CD4-positive, alpha-beta T cell treated with Interleukin-15 for 1 hour (primary cell): ENCODE measurements at places on chromosomes 3 and 15.

GRCh38 chr15:77819851-77820728, 187.4 kb upstream of the LINGO1 start:
- DNase-seq = no peak

DNA sequence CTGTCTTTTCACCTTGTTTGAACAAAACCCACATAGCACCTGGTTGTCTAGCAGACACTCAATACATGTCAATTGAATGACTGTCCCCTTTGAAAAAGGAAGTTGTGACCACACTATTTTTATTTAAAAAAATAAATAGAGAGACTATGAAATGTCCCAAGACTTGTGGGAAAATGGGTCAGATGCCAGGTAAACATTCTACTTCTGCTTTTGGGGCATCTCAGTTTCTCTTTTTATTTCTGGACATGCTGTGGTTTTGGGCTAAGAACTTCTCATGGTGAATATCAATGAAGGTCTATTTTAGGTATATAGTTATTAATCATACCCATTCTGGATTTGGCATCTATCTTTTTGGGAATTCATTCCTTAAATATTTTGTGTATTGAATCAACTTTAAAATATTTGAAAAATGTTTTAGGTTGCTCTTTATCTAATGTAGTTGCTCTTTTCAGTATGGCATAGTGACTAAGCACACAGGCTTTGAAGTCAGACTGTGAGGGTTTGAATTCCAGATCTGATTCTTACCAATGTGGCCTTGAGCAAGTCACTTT, 4.4 kb downstream of the TMEM45A start:
- DNase-seq = no peak

- no peak for DNase-seq
Measured at GRCh38 chr15:64970698-64971097, 19.0 kb downstream of the SPG21 start.

DNA sequence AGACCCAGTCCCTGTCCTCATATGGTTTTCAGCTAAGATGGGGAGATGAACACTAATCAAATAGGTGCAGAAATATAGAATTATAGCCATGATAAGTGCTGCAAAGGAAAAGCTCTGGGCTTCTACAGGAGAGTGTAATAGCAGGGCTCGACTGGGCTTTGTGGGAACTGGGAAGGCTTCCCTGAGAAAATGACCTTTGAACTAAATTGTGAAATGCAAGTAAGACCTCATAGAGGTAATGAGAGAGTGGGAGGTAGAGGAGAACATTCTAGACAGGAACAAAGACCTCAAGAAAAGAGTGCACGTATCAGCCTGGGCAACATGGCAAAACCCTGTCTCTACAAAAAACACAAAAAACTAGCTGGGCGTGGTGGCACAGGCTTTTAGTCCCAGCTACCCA, 231.6 kb downstream of the ABHD5 start:
- DNase-seq = no peak

GRCh38 chr15:40108061-40108854, 421 bp downstream of the BMF start:
- DNase-seq = no peak

GRCh38 chr3:197298945-197299854, 788 bp upstream of the DLG1 start:
- no peak for DNase-seq

- no peak for DNase-seq
Measured at GRCh38 chr15:25858952-25859760, 4.0 kb downstream of the ATP10A start.

GRCh38 chr3:183082355-183082915, 16.9 kb downstream of the MCCC1 start:
- no peak for DNase-seq

GRCh38 chr3:56787784-56788256, 13.9 kb downstream of the ARHGEF3 start:
- DNase-seq = peak; percentile 25

GRCh38 chr3:195270817-195271409, at the start of gene XXYLT1:
XXYLT1 (minus strand) TSS chr3:195271159; CDS start chr3:195271058, 101 bp downstream.
- DNase-seq = peak; percentile 86

DNA sequence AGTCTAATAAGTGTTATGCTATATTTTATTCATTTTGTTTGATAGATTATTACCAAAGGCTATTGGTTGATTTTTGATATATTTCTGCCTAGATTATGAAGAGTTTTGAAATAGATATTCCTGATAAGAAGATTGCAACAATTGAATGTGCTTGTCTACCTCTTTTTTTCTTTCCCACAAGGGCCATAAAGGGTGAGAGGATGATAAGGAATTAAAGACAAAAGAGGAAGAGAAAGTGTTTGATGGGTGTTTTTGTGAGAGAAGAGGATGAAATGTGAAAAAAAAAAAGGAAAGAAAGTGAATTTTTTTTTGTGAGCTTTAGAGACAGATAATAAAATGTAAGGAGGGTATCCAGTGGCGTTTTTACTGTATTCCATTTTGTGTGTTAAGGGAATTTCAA, 244.4 kb downstream of the CHST2 start:
- DNase-seq = no peak

- DNase-seq = no peak
Measured at GRCh38 chr3:103440539-103441203, 1005.9 kb downstream of the ZPLD1 start.

GRCh38 chr3:156230278-156230900, 110.0 kb downstream of the KCNAB1 start:
- no peak for DNase-seq

- no peak for DNase-seq
Measured at GRCh38 chr15:68372291-68372811, 59.6 kb downstream of the ITGA11 start.

DNA sequence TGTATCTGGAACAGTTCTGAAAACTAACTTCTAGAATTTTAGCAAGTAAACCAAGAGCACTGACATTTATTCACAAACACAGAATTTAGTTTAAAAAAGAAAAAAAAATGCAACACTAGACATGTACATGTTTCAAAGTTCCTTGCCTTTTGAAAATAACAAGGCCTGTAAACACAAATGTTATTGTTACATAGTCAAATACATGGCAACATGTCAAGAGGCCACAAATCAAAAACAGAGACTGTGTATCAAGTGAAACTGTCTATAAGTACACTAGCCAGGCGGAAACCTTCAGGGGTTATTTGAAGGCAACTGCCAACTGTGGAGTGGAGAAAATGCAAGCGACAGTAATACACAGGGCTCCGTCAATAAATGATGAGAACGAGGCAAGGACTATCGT, 547.6 kb downstream of the FOXP1 start:
- no peak for DNase-seq
